ENCODE measurements at places on chromosomes 11 and 22.

- DNase-seq, result no peak
Measured at GRCh38 chr11:62071408-62071807, 52.4 kb upstream of the INCENP start.

DNA sequence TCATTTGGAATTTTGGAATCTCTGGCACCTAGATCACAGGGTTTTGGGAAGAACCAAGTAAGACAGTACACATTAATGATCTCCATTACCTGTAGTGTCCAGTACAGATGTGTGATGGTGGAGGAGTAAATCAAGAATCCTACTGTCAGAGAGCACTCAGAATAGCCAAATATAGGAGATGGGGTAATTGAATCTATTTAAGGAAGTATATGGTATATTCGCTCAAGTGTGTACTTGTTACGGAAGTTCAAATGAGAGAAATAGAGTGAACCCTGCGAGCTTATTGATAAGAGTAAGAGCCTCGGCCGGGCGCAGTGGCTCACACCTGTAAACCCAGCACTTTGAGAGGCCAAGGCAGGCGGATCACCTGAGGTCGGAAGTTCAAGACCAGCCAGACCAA lies 2.2 kb downstream of the SPCS2 start:
- no peak for DNase-seq

- DNase-seq, result no peak
Measured at GRCh38 chr11:122344215-122344614, 228.2 kb upstream of the BLID start.

DNA sequence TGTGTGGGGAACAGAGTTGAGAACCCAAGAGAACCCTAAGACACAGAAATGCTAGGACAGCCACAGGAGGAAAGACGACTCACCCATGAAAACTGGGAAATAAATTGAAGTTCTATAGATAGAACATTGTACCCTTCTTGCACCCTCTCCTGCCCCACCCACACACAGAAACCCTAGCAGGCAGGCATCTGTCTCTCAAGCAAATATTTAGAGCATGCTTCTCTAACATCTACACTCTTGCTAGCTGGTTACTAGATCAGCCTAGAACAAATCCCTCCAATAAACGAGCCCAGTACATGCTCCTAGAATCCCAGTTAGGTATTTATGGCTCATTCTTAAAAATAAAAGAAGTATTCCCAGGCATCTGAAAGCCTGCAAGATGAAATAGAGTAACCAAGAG lies 32.1 kb upstream of the CLPB start:
- no peak for DNase-seq

DNA sequence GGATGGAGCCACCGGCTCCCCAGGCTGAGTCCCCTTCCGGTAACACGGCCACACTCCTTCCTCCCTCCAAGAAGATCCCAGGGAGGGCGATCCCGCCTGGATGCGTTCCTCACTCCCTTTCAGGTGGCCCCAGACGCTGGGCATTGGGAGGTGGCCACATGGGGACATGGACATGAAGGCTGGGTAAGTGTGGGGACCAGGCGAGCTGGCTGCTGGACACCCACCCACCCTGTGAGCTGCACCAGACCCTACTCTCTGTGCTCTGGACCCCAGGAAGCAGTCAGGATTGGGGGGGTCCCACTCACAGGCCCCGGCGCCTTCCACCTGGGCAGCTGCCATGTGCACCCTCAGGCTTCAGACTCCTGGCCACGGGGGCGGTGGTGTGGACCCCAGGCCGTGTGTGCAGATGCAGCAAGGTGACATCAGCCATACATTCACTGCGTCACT lies 932.8 kb downstream of the BRD1 start:
- no peak for DNase-seq

DNA sequence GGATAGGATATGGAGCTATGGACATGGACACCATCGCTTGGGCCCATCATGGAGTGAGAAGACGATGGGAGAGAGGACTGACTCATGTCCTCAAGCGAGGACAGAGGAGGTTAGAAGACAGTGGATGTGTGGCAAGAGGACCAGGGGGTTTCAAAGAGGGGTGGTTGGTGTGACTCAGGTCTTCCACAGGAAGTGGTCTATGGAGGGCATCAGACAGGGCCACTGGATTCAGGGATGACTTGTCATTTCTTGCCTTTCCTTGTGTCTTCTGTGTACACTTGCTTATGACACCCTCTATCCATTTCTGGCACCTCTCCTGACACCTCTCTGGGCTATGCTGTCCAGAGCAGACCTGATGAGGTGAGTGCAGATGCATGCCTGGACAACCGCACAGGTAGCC lies 115.4 kb downstream of the OSBP2 start:
- no peak for DNase-seq

- no peak for DNase-seq
Measured at GRCh38 chr22:38285018-38285417, 12.2 kb upstream of the TMEM184B start.

DNA sequence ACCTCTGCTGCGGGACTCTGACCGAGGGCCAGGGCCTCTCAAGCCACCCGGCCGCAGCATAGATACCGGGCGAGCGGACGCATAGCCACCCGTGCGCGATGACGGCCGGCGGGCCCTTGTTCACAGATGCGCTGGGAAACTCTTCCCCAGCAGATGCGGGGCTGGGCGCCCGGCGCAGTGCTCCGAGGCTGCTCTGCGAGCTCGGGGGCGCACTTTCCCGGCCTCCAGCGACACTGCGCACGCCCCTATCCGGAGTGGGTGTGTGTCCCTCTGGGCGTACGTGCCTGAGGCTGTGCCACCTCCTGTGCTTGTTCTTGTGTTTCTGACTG lies 104.7 kb upstream of the E2F8 start:
- DNase-seq, result no peak

DNA sequence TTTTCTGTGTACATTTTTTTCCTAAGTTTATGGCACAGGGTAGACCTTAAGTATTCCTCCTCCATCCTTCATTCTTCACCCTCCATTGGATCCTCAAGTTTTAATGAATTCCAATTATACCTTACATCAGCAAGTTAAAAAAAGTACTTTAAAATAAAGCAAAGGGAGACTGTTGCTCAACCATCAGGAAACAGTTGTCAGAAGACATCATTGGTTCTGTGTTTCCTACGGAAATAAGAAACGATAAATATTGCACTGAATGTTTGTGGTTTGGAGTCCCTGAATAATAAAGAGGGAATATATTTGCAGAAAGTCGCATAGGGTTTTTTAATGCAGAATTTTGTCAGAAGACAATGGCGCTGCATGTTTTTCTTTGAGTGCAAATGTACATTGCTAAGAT lies 28.1 kb upstream of the LDHA start:
- DNase-seq, result no peak

- no peak for DNase-seq
Measured at GRCh38 chr11:105183426-105183825, 43.9 kb upstream of the CARD18 start.

DNA sequence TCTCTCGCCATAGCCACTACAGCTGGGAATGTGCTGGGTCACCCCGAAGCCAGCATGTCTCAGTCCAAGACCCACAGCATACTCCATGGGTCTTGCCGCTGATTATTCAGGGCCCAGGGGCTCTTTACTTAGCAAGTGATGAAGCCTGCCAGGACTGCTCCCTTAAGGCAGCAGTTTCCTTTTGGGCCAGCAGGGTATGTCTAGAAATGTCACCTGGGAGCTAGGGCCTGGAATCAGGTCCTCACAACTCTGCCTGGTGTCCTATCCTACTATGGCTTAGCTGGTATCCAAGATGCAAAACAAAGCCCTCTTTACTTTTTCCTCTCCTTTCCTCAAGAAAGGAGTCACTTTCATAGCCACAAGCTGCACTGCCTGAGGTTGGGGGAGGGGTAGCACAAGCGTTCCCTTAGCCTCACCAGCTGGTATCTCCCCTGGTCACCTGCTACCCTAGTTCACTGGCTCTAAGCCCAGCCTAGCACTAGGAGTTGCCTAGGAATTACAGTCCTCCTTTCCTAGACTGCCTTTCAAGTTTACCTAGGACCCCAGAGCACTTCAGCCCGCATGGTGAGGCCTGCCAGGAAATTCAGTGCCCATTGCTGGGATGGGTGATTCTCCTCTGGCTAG lies 22.6 kb upstream of the NCR3LG1 start:
- no peak for DNase-seq

Measured in stimulated activated naive CD4-positive, alpha-beta T cell (primary cell).